ENCODE measurements at places on chromosomes 6 and 20.

DNA sequence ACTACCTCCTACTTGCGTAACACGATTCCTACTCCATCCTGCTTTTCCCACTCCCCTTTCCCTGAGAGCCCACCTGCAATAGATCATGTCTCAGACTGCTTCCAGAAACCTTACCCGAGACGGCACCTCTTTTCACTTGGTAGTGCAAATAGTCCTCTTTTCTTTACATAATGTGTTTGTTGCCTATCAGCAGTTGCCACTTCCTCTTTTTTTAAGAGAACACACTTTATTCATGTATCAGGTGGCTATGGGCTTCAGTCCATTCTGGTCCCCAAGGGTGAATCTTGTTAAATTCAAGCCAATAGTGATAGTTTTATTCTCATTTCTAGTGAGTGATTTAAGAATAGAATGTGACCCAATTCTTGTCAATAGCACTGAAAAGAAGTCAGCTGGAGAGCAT lies 57.7 kb upstream of the FERMT1 start:
- no peak for DNase-seq
- no peaks in the 10 kb centered on the region for H3K36me3 ChIP-seq
- H3K4me3 ChIP-seq, result no peak overlapping the region

DNA sequence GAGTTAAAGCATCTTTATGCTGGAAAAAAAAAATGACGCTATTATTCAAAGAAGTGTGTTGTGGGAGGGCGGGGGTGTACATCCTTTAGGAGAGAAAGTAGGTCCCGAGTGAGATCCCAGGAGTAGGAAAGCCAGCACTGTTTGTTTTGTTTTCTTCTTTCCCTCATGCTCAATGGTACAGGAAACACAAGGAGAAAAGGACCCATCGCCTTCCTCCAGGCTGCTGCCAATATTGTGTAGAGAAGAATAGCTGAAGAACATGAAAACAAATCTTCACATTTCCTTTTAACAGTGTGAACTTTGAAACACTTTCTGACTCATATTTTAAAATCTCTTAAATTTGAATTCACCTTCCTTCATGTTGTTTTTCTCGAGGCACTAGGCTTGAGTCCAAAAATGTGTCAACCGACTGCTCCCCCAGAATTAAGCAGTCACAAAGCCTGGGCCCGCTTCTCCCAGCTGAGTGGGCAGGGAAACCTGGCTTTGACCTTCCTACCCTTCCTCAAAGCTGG lies 22.3 kb downstream of the PPP1R16B start:
- no peak for DNase-seq
- peak overlapping the region; percentile 33 for H3K27ac ChIP-seq
- peaks cover 71% of the 10 kb centered on the region for H3K4me1 ChIP-seq
- H3K27me3 ChIP-seq, result no peaks in the 10 kb centered on the region
- H3K36me3 ChIP-seq, result peaks cover 50% of the 10 kb centered on the region

- H3K27me3 ChIP-seq, result no peaks in the 10 kb centered on the region
- H3K4me3 ChIP-seq, result no peak overlapping the region
- DNase-seq, result no peak
- no peaks in the 10 kb centered on the region for H3K4me1 ChIP-seq
- no peaks in the 10 kb centered on the region for H3K36me3 ChIP-seq
- H3K27ac ChIP-seq, result no peak overlapping the region
Observed at GRCh38 chr6:136324686-136325380, 35.2 kb upstream of the BCLAF1 start.

DNA sequence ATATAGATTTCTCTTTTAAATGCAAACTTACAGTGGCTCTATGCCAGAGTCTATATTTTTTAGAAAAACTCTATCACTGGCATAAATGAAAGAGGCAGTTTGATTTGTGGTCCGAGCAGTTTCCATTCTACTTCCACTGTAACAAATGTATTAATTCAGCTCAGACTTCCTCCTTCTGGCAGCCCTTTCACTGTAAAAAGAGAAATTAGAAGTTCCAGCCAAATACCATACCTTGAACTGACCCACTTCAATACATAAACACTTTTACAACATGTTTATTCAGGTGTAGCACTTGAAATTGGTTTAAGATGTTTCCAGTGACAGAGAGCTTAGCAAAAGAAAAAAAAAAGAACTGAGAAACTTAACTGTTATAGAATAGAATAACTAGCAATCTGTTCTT lies 99.3 kb downstream of the BMP5 start:
- H3K4me3 ChIP-seq, result no peak overlapping the region
- no peak for DNase-seq
- H3K27me3 ChIP-seq, result no peaks in the 10 kb centered on the region
- H3K36me3 ChIP-seq, result no peaks in the 10 kb centered on the region
- H3K4me1 ChIP-seq, result no peaks in the 10 kb centered on the region
- no peak overlapping the region for H3K27ac ChIP-seq
